ENCODE measurements at places on chromosomes 2 and 18. TPM values are rescaled to one million over a fixed set of nuclear protein-coding genes. Genes with fewer than 3 reads are reported as not detected.

Gene COBLL1
- 1.1 TPM for total RNA-seq

Gene ZSWIM2
- total RNA-seq, result not detected

Gene SPDYA
- total RNA-seq, result not detected

Gene FKBP1B
- 10.2 TPM for total RNA-seq

Gene SULT1C4
- 0.56 TPM for total RNA-seq

Gene PROM2
- not detected for total RNA-seq

Gene CFC1
- total RNA-seq, result not detected

Gene CNDP2
- 52.0 TPM for total RNA-seq

Gene SFT2D3
- 2.5 TPM for total RNA-seq

Gene SETBP1
- total RNA-seq, result 0.28 TPM

Gene SATB2
- total RNA-seq, result 8.4 TPM

Gene KIF5C
- total RNA-seq, result 0.28 TPM

Gene ABCB11
- not detected for total RNA-seq

Gene PSMA8
- total RNA-seq, result not detected

Gene TTLL4
- total RNA-seq, result 8.3 TPM

Gene IL36RN
- not detected for total RNA-seq

Gene CREG2
- total RNA-seq, result not detected

Gene WDCP
- 18.6 TPM for total RNA-seq
